MCF 10A (cell line): ENCODE measurements at places on chromosomes 6 and 20. TPM values are rescaled to one million over a fixed set of nuclear protein-coding genes. Genes with fewer than 3 reads are reported as not detected.

DNA sequence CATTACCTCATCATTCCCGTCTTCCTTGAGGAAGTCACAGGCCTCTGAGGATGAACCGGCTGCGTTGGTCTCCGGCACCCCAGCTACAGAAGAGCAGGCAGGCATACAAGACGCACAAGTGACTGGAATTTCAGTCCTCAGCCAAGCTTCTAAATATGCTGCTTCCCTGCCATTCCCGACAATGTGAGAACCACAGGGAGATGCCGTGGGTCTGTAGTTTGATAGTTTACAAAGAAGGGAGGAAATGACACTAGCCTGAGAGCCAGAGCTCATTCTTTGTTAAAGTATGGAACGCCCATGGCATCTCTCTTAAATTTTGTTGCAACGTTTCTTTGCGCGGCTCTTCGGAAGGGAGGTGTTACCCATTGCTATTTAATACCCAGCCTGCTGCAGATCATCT is 25.7 kb downstream of the HEBP2 start:
- peaks cover 7% of the 10 kb centered on the region for H3K36me3 ChIP-seq
- H3K27ac ChIP-seq: no peak overlapping the region
- no peak overlapping the region for H3K4me3 ChIP-seq
- H3K27me3 ChIP-seq: no peaks in the 10 kb centered on the region
- no peak for DNase-seq

DNA sequence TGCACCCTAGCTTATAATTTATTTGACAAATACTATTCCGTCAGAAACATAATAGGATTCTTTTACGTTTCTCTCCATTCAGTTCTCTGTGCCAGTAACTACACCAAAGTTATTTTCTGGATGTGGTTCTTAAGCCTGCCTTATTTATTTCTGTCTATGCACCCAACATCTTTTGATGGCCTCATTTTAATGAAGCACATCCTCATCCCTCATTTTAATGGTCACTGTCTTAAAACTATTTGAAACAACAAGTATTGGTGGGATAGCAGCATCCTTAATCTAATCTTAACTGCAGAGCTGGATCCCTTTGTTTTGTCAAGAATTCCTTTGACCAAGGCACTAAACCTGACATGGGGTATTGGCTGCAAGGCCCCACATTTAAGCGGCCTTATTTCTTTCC is 11.0 kb downstream of the FAM135A start:
- no peak overlapping the region for H3K27ac ChIP-seq
- H3K27me3 ChIP-seq: no peaks in the 10 kb centered on the region
- no peak overlapping the region for H3K4me3 ChIP-seq
- H3K36me3 ChIP-seq: peaks cover 8% of the 10 kb centered on the region

DNA sequence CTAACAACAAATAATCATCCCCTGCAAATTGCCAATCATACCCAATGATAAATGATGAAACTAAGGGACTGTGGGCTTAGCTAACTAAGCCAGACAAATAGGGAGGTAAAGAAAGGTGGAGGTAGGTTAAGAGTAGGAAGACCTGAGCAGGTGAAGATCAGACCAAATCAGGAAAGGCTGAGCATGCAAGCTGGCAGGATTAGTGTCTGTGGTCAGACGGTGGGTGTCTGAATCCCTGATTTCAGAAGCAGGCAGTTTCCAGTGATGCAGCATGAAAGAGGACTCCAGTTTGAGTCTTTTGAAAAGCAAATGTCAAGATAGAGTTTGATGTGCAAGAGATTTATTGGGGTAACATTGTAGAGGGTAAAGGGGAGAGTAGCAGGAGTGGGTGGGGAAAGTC is 181.4 kb upstream of the MYLIP start:
- no peaks in the 10 kb centered on the region for H3K36me3 ChIP-seq
- no peaks in the 10 kb centered on the region for H3K27me3 ChIP-seq

GRCh38 chr6:34148631-34149451 is 3.0 kb upstream of the GRM4 start:
- no peak for DNase-seq
- H3K27ac ChIP-seq: no peak overlapping the region
- H3K4me1 ChIP-seq: no peaks in the 10 kb centered on the region

Gene GSTA4
- total RNA-seq: 5.3 and 5.9 TPM in 2 replicates

Gene ZC2HC1B
- total RNA-seq: not detected in 2 replicates

Gene PTCHD4
- total RNA-seq: 7.4 and 8.4 TPM in 2 replicates
